Adrenal gland (tissue), 19 donors: ENCODE measurements at places on chromosomes 3 and 15. TPM values are rescaled to one million over a fixed set of nuclear protein-coding genes. Genes with fewer than 3 reads are reported as not detected.
A peak's percentile ranks its signal among the peaks of the same experiment; 100 is the strongest.

GRCh38 chr15:72206677-72207000 is 9.1 kb upstream of the GRAMD2A start:
- no peaks in the 10 kb centered on the region for H3K36me3 ChIP-seq
- no peak for DNase-seq
- no peak overlapping the region for H3K27ac ChIP-seq
- H3K4me3 ChIP-seq: no peak overlapping the region
- H3K27me3 ChIP-seq: no peaks in the 10 kb centered on the region
- H3K4me1 ChIP-seq: no peaks in the 10 kb centered on the region

Gene TMIE
- 2.0 TPM for total RNA-seq

Gene SEMA5B
- total RNA-seq: 1.4 TPM

GRCh38 chr3:81579744-81580143 is 181.7 kb downstream of the GBE1 start:
- no peak overlapping the region for H3K4me3 ChIP-seq
- DNase-seq: no peak
- H3K36me3 ChIP-seq: no peaks in the 10 kb centered on the region
- H3K27me3 ChIP-seq: no peaks in the 10 kb centered on the region
- H3K27ac ChIP-seq: no peak overlapping the region

GRCh38 chr3:129441215-129441614 is 1.2 kb downstream of the IFT122 start:
- H3K27ac ChIP-seq: peak overlapping the region; percentile 61
- no peaks in the 10 kb centered on the region for H3K27me3 ChIP-seq
- no peak overlapping the region for H3K4me3 ChIP-seq
- H3K36me3 ChIP-seq: peaks cover 17% of the 10 kb centered on the region
- H3K4me1 ChIP-seq: peaks cover 10% of the 10 kb centered on the region

GRCh38 chr3:20646425-20646824 is 460.4 kb upstream of the SGO1 start:
- no peaks in the 10 kb centered on the region for H3K27me3 ChIP-seq
- DNase-seq: no peak
- H3K4me1 ChIP-seq: no peaks in the 10 kb centered on the region
- H3K4me3 ChIP-seq: no peak overlapping the region

DNA sequence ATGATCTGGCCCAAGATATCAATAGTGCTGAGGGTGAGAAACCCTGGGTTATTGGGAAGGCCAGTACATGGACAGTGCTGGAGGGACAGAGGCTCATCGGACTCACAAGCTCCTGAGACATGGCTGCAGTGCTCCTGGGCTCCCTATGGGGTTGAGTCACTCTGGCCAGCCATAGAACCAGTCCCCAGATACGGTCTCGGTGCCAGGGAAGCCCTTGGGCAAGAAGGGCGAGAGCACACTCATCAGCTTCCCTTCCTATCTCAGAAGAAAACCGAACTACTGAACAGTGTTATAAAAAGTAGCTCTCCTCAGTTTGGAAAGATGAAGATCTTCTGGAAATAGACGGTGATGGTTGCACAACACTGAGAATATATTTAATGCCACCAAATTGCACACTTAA is 34.4 kb downstream of the POC1A start:
- no peaks in the 10 kb centered on the region for H3K36me3 ChIP-seq
- no peak overlapping the region for H3K4me3 ChIP-seq
- H3K27me3 ChIP-seq: no peaks in the 10 kb centered on the region
- H3K4me1 ChIP-seq: peaks cover 36% of the 10 kb centered on the region

Gene WDR53
- 1.8 TPM for total RNA-seq

DNA sequence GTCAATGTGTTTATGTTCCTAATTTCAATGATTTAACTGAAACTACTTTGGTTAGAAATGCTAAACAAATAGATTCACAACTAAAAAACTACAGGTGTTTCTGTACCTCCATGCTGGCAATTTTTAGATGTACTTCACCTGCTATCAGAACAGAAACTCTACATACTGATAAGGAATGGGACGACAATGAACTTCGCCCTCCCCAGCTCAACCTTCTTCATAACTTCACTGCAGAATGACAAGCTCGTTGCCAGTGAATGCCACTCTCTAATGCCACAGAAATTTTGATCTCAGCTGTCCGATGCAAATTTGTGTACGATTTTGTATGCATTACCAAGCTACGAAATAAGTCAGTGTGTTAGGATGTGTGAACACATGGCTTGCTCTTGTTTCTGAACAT is 133.4 kb downstream of the FOXP1 start:
- H3K4me3 ChIP-seq: no peak overlapping the region
- H3K36me3 ChIP-seq: no peaks in the 10 kb centered on the region
- H3K4me1 ChIP-seq: peaks cover 2% of the 10 kb centered on the region
- no peak for DNase-seq
- no peaks in the 10 kb centered on the region for H3K27me3 ChIP-seq
